Stimulated activated CD4-positive, alpha-beta T cell treated with anti-CD3 and anti-CD28 coated beads, Interleukin-1b, Interleukin-23, amount 100 ng/mL, for 1 hour (primary cell): ENCODE measurements at places on chromosomes 4 and X.

GRCh38 chrX:110145854-110146253, 142.9 kb downstream of the TMEM164 start:
- no peak for DNase-seq

GRCh38 chrX:24561121-24561520, 86.0 kb downstream of the PCYT1B start:
- no peak for DNase-seq

DNA sequence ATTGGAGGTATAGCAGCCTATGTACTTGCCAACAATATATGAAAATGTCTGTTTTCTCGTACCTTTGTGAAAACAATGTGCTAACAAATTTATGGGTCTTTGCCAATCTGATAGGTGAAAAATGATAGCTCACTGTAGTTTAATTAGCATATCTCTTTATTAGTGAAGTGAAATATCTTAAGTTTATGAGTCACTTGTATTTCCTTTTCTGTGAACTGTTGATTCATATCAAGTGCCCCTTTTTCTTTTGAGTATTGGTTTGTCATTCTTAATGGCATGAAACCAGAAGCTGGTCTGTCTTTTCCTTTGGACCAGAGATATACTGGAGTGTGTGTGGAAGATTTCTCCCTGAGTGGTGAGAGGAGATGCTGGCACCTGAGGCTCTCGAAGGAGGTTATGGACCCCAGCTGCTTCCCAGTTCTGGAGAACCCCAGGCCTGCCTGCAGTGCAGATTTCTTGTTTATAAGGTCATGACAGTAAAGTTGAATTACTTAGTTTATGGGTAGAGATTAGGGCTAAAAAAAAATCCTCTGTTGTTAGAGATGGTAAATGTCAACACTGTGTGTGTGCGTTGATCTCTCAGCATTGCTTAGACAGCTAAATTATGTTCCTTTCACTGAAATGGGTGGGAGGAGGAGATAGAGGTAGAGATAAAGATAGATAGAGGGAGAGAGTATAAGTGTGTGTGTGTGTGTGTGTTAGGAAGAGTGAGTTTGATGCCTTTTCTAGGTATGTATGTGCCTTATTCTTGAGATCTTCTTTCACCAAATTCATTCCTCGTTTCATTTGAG, 89.9 kb downstream of the REPS2 start:
- no peak for DNase-seq

- DNase-seq, result no peak
Measured at GRCh38 chrX:72268597-72269365, 8.3 kb downstream of the RPS4X start.

- no peak for DNase-seq
Measured at GRCh38 chr4:48651914-48652313, 128.2 kb downstream of the FRYL start.

- no peak for DNase-seq
Measured at GRCh38 chr4:152063621-152064240, 302.9 kb upstream of the GATB start.

DNA sequence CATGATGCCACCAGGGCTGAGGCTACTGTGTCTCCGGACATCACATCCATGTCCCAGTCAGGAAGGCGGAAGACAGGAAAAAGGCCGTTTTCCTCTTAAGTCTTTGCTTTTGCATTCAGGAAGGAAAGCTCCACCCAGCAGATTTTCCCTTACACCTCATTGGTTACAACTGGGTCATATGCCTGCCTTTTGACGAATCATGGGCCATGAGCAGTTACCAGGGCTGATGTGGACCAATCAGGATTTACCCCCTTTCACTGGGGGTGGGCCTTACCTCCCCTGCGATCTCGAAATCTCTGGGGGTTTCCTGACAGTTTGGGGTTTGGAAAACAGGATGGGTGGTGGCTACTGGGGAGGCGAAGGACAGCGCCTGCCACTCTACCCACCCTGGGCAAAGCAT, 52.5 kb upstream of the GRPEL1 start:
- DNase-seq, result no peak

GRCh38 chr4:105550641-105551040, 1.8 kb upstream of the ARHGEF38 start:
- no peak for DNase-seq

- DNase-seq, result no peak
Measured at GRCh38 chr4:56297776-56298175, 89.5 kb downstream of the AASDH start.

DNA sequence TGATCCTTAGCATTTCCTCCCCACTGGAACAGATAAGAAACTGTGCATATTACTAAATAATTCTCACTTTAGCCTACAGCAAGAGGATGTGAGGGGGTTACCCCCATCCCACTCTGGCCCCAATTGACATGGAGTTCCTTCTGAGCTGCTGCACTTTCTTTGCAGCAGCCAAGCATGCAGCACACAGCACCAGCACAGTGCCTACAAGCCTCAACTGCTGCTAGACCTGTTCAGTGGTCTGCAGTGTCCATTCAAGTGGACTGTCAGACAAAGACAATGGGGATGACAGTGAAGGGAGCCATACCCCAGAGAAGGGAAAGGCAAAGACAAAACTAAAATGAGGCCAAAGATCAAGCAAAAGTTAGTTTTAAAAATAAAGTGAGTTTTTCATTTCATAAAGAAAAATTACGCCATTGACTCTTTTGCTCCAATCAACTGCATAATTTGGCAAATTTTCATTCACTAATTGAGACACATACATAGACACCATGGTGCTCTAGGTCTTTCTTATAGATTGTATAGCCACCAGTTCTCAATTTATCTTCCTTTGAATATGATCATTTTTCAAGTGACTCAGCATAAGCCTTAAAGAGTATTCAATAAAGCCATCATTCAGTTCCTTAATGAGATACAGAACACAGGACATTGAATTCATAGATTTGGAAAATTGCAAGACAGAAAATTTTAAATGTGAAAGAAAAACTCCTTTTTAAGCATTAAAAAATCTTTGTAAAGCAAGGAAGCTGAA, 410.6 kb downstream of the HNRNPD start:
- DNase-seq, result no peak

DNA sequence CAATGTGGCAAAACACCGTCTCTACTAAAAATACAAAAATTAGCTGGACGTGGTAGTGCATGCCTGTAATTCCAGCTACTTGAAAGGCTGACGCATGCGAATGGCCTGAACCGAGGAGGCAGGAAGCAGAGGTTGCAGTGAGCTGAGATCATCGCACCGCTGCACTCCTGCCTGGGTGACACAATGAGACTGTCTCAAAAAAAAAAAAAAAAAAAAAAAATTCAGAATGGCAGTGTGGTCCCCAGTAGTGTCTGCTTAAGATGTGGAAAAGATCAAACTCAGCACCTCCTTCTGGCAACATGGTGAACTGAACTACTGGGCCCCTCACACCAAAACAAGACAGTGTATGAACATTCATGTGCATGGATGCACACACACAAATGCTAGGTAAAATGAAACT, 32.2 kb downstream of the SMS start:
- no peak for DNase-seq

DNA sequence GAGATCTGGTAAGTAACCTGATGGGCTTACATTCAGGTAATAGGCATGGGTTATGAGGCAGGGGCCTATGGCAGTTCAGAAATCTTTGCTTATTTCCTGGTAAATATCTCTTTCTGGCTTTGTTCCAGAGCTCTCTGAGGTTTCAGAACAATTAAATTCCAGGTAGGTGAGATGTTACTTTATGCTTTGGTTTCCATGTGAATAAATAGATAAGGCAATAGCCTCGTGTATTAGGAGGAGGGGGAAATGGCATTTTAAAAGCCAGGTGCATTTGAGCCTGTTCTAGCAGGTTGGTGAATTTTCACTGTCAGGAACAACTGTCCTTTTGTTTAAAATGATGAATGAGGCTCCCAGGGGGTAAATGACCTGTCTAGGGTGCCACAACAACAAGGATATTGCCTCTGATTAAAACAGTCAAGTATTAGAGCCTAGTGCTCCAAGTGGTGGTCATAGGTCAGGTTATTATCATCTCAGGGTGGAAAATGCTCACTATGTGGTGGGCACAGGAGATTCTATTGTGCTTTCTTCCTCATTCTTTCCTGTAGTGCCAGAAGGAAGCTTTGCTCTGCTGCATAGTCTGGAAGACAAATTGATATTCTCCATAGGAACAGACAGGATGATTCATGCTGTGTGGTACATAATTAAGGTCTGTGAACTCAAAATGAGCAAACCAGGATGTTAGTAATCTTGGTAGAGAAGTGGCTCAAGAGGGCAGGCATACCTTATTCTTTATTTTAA, 296.2 kb downstream of the INPP4B start:
- no peak for DNase-seq

GRCh38 chr4:10296730-10297129, 160.5 kb downstream of the ZNF518B start:
- no peak for DNase-seq

GRCh38 chrX:134619838-134620237, 38.4 kb downstream of the PLAC1 start:
- DNase-seq, result no peak

GRCh38 chr4:67566335-67566734, 7.8 kb downstream of the STAP1 start:
- DNase-seq, result no peak

GRCh38 chr4:103156106-103156505, 42.0 kb downstream of the CENPE start:
- DNase-seq, result no peak

DNA sequence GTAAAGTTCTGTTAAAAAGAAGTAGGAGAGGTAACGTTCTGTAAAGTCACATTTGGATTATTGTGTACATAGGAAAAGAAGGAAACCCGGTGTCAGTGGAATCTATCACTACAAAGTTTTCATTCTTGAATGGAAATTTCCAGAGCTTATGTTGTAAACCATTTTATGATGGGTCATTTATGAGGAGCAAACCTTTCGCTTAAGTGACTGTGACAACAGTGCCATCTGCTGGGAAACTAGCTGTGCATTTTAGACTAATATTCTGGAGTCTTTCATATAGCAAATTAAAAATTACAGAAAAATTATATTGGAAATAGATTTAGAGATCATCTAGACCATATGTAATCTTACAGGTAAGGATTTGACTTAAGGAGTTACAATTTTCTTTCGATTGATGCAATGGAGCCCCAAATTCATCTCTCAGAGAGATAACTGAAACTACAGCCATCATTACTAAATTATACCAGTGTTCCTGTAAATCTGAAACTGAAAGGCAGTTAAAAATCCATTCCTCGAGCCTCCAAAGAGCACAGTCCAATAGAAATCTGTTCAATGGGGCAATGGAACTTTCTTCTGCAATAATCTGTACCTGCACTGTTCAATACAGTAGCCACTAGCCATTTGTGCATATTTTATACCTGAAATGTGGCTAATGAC, 26.9 kb downstream of the ASB9 start:
- DNase-seq, result no peak

DNA sequence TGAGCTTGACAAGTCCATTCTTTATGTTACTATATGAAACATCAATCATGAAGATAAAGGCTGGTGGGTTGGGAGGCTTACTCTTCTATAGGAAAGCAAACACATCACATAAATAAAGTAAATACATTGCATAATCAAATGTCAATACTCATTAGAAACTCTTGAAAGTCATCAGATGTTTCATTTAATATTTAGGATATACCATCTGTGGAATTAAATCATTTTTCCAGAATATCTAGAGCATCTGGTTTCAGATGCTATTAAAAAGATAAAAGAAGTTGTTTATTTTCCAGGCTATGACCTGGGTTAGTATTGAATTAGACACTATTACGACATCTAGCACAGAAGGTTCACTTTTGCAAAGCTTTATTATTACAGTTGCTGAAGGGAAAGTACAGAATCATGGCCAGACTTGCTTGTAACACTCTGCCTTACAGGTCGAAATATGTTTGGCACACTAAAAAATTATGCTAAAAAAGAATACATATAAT, 72.6 kb downstream of the METTL14 start:
- no peak for DNase-seq

- DNase-seq, result no peak
Measured at GRCh38 chr4:93748373-93749291, 79.9 kb upstream of the ATOH1 start.

DNA sequence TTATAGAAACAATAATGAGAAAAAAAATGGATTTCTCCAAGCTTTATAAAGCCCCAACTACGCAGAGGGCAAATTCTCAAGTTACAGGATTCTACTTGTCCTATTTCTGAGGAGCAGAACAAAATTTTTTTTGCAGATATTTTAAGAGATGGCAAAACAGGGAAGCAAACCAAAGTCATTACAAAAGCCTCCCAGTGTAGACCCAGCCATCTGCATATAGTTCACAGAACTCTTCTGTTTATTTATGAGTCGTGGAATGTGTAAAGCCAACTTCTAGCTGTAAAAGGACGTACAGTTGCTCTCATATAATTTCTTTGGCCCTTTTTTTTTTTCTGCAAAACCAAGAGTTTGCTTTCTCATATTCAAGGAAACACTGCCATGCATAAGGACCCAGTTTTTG, 120.4 kb downstream of the PCDH7 start:
- DNase-seq, result no peak

DNA sequence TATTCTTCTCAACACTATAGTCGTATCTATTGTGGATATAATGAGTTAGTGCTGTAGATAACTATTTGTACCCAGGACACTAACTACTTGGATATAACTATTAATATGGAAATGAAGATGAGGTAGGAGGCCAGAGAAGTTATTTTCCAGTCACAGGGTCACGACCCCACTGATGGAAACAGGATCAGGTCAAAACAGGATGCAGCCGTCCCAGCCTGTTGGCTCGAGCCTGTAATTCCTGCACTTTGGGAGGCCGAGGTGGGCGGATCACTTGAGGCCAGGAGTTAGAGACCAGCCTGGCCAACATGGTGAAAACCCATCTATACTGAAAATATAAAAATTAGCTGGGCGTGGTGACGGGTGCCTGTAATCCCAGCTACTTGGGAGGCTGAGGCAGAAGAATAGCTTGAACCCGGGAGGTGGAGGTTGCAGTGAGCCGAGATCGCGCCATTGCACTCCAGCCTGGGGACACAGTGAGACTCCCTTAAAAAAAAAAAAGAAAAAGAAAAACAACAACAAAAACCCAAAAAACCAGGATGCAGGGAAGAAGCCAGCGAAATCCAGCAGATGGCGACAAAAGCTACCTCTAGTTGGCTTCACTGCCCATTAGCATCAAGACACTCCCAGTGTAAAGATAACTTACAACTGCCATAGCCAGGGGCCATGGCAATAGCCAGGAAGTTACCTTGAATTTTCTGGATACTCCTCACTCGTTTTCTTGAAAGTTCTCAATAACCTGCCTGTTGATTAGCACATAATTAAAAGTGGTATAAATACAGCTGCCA, 37.9 kb upstream of the NKAP start:
- no peak for DNase-seq
